ENCODE measurements at places on chromosomes 2 and 18.
A peak's percentile ranks its signal among the peaks of the same experiment; 100 is the strongest.

GRCh38 chr18:69844656-69845055 lies 103.0 kb downstream of the CD226 start:
- no peak for DNase-seq

DNA sequence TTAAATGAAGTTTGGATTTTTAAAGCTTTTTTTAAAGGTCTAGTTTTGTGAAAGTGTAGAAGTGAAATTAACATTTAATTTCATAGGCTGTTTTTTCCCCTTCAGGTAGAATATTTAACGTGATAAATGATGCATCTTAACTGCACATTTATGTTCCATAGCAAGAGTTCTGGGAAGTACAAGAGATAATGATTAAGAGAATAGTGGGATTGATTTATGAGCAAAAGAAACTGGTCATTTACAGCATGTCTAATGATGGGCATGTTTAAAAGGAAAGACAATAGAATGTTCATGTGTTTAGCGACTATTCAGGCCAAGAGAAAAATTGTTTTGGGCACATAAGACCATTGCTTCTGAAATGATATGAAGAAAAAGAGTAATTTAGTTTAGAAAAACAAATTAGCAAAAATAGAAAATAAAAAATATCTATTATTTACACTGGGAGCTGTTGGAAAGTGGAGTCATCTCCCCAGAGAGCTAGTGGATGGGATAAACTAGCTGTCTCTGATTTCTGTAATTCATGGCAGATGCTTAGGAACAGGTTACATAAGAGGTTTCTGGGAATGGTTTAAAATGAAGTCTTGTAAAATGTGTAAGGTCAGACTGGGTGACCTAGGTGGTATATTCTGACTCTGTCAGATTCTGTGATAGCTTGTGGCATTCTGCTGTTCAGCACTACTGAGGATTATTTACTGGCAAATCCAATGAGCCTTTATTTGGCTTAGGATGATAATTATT lies 60.7 kb downstream of the WDR7 start:
- no peak for DNase-seq

DNA sequence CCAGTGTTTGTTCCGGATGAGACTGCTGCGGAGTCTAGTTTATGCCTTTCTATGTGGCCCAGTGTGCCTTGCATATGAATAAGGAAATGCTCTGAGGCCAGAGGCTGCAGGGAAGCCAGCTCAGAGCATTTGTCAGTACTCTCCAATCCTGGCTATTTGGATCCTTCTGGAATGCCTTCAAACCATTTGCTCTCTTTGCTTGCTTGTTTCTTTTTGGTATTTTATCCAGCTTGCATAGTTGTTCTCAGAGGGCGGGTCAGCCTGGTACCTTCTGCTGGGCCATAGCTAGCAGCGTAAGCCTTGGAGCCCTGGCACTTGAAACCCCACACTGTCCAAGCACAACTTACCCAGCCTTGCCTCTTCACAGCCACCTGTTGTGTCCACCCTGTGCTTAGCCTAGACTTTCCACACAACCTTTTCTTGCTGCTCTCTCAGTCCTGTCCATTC lies 20.5 kb downstream of the CENPO start:
- no peak for DNase-seq

GRCh38 chr2:183495589-183496267 lies 371.5 kb downstream of the NUP35 start:
- no peak for DNase-seq

DNA sequence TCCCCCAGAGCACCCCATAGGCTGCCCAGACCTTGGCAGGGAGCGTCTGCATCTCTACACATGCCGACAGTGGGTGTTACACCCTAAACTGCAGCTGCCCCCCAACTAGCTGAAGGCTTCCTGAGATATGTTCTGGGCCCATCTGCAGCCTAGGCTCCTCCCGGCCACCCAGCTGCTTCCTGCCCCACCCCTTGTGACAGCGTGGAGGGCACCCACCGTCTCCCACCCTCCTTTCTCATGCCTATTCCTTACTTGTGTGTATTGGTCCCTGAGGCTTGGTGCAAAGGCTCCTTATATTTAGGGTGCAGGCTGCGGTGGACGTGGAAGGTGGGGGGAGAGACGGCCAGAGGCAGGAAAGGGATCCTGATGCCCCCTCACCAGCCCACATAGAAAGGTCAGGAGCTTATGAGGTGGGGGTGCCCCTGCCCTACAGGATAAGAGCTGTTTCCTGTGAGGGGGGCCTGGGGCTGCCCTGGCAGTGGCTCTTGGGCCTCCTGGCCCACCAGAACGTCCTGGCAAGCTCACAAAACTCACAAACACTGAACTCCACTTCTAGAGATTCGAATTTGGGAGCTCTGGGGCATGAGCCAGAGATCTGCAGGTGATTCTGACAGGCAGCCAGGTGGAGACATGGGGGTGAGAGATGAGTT lies 7.3 kb upstream of the PROM2 start:
- DNase-seq: no peak

DNA sequence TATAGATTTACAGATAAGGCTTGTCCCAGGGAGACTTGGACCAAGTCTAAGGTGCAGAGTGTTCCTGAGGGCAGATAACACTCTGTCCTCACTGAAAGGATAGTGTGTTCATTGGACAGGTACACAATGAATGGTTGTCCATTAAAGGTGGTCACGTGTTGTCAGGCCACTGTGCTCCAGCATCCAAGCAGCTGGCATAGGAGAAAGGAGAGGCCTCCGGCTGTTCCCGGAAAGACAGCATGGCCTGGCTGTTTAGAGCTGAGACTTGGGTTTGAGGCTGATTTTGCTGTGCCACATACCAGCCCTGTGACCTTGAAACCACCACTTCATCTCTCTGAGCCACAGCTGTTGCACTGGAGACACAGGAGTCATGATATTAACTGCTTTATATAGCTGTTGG lies 19.6 kb upstream of the SULT1C3 start:
- DNase-seq: no peak

- DNase-seq: peak; percentile 15
These were observed 311.7 kb upstream of the PKDCC start for GRCh38 chr2:41736105-41736567.

DNA sequence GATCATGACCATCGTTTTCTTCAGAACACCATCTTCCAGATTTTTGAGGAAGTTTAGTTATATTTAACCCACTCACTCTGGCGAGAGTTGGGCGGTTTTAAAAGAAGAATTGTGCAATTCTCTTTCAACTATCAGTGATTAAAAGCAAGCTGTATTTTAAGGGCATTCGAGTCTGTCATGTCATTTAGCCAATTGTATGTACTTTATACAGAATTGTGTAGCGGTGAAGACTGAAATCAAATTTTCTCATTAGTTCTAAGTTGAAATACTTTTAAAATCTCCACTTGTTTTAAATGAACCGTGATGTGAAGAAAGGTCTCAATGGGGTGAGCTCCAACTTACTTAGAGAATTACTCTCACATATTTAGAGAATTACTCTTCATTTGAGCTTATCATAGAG lies 214.6 kb upstream of the DTNA start:
- DNase-seq: no peak

DNA sequence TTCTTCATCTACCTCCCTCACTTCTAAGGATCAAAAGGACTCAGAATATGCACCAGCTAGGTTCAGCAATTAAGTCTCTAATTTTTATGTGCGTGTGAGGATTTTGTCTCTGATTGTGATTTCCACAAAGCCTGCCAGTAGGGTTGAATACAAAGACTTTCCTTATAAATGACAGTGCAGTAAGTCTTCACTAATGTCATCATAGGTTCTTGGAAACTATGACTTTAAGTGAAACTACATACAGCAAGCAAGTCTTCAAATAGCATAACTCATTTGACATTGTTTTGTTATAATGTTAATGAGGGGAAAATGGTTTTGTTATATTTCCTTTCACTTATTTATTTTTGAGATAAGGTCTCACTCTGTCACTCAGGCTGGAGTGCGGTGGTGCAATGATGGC lies 526.3 kb upstream of the DCC start:
- DNase-seq: no peak

- no peak for DNase-seq
These were observed 31.4 kb downstream of the ABCB11 start for GRCh38 chr2:168999668-169000213.

GRCh38 chr2:172094294-172095145 lies 8.2 kb downstream of the DLX2 start:
- DNase-seq: no peak

DNA sequence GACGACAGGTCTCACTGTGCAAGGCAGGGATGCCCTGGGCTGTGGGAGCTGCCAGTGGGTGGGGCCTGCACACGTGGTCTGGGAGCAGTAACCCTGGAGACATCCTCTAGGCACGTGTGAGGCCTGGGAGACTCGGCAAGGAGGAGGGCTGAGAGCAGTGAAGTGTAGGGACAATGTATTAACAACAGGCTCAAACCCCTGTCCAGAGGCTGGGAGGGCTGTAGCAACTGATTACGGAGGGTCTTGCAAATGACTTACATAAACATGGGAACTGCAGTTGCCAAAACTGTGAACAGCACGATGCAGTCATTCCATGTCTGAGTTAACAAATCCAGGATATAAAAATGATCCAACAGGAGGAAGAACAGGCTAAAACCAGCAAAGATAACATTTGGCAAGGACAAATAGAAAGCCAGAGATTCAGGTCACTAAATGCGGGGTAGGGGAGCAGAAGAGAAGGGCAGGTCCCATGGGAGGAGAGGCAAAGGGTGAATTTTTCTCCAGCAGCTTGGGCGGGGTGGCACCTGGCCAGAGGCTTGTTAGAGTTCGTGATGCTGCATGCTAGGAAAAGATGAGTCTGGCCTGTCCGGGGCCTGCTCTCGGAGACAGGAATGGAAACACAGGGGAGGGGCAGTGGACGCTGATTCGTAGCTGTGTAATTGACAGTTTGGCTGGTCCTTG lies 44.9 kb downstream of the CYP27C1 start:
- no peak for DNase-seq

- DNase-seq: no peak
These were observed 480.8 kb upstream of the KLHL29 start for GRCh38 chr2:22904126-22904684.

DNA sequence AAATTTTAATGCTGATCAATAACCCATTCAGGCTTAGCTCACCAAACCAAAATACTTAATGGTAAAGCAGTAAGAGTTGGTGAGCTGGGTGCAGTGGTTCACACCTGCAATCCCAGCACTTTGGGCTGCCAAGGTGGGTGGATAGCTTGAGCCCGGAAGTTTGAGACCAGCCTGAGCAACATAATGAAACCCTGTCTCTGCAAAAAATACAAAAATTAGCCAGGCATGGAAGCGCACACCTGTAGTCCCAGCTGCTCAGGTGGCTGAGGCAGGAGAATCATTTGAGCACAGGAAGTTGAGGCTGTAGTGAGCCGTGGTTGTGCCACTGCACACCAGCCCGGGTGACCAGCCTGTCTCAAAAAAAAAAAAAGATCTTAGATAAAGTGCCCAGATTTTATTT lies 35.7 kb upstream of the MPP4 start:
- DNase-seq: no peak

DNA sequence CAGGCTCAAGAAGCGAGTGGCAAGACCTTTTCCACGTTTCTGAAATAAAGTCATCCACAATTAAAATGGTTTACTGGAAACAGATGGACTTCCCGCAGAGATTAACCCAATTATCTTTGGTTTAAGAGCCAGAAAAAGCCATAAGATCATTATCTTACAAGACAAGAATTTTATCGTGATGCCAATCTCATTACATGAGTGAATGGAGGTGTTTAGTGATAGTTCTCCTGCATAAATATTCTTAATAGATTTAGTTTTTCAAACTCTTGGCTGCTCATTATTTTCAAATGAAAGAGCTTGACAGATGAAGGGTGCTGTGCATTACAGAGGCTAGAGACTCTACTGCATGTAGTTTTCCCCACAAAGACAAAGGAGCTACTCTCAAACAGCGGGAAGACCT lies 1028.4 kb upstream of the PIK3C3 start:
- no peak for DNase-seq

DNA sequence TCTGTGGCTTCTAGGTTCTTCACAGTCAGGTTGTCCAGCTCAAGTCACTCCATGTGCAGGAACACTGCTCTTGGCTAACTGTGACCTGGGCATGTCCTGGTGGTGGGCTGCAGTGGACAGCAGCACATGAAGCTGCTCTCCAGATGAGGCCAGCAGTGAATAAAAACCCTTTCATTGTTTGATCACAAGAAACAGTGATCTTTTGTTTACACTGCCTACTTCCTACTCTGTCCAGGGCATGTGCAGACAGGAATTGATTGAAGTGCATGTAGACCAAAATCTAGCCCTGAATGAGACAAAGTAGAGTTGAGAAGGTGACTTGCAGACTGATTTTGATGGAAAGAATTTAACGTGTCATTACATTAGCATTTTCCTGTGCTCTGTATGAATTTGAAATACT lies 34.9 kb downstream of the BCL2L11 start:
- no peak for DNase-seq

DNA sequence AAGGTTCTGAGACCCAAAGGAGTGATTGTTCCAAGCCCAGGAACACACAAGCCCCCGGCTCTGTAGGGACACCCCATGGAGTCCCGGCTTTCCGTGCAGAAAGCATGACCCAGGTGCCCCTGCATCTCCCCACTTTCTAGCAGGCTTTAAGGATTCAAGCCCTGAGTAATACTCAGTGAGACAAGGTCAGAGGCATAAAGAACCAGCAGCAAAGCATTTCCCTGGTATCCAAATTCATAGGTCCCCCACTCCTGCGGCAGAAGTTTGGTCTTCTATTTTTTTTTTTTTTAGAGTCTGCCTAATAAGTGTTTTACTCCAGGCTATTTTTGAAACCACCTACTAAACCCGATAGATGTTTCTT lies 16.3 kb downstream of the TSHZ1 start:
- no peak for DNase-seq

GRCh38 chr2:33116799-33117198 lies 170.0 kb downstream of the LTBP1 start:
- DNase-seq: no peak

GRCh38 chr2:25740810-25741381 lies 67.5 kb upstream of the DTNB start:
- DNase-seq: no peak

DNA sequence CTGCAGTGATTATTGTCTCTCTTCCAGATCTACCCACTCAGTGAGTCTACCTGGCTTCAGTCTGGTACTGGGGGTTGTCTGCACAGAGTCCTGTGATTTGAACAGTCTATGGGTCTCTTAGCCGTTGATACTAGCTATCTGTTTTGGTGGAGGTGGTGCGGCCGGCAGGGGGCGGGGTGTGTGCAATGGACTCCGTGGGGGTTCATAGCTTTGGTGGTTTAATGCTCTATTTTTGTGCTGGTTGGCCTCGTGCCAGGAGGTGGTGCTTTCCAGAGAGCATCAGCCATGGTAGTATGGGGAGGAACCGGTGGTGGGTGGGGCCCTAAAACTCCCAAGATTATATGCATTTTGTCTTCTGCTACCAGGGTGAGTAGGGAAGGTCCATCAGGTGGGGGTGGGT lies 1120.1 kb upstream of the FAM98A start:
- no peak for DNase-seq

Data from bone marrow (tissue), 2 donors.